Suprapubic skin (tissue), 4 donors: ENCODE measurements at places on chromosomes 1 and 21. TPM values are rescaled to one million over a fixed set of nuclear protein-coding genes. Genes with fewer than 3 reads are reported as not detected.

DNA sequence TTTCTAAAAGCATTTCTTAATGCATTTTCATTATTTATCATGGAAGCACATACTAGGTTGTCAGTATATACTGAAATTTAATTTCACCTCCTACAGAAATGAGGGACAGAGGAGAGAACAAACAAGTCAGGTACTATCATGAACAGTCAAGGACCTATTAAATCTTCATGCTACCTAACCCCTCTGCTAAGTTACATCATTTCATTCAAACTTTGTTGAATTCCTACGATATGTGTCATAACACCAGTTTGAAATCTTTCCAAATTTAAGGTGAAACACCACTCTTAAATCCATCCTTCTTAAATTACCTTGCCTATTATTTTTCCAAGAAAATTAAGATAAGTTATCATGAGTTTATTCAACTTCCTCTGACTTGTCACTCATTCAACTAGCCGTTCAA, 78.9 kb downstream of the DENND1B start:
- DNase-seq, result no peak

GRCh38 chr1:170520601-170521000, 11.4 kb upstream of the GORAB start:
- no peak for DNase-seq

DNA sequence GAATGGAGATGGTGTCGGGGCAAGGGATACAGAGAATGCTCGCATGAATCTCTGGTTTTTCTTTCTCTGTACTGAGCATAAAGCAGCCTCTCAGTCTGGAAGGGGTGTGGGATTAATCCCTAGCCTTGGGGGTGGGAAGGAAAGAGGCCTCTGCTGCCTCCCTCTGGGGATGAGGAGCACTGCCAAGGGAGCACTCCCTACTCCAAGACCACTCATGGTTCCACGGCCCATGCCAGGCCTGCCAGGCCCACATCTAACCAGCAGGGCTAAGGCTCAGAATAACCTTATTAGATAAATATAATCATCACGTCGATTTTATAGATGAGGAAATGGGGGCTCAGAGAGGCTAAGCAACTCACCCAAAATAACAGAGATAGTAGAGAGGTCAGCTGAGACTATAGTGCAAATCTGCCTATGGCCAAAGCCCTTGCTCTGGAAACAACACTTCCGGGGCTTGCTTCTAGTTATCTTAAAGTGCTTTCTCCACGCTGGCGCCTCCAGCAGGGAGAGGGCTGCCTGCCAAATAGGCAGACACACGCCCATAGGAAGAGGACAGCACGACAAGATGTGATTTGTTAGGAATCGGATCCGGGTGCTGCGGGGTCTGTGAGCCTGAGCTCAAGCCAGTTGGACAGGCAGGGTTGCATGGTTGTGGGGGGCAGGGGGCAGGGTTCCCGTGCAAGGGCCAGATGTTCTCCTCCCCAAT, 522 bp downstream of the TEX35 start:
- DNase-seq, result no peak

DNA sequence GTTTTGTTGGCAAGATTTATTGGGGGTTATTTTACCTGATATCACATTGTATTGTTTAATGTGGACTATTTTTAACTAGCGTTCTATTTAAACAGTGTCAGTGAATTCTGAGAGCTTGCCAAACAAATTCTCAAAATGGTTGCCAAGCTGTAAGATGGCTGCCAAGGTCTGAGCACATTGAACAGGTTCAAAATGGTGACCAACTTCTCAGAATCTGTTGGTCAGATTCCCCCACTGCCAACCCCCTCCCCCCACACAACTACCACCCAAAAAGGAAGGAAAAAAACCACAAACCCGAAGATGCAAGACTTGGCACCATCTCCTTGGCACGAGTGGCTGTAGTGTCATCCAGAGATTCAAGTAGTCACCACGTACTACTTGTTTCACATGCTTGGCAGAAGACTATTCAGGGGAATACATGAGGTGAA, 159.1 kb downstream of the NFIA start:
- DNase-seq, result peak; percentile 84

DNA sequence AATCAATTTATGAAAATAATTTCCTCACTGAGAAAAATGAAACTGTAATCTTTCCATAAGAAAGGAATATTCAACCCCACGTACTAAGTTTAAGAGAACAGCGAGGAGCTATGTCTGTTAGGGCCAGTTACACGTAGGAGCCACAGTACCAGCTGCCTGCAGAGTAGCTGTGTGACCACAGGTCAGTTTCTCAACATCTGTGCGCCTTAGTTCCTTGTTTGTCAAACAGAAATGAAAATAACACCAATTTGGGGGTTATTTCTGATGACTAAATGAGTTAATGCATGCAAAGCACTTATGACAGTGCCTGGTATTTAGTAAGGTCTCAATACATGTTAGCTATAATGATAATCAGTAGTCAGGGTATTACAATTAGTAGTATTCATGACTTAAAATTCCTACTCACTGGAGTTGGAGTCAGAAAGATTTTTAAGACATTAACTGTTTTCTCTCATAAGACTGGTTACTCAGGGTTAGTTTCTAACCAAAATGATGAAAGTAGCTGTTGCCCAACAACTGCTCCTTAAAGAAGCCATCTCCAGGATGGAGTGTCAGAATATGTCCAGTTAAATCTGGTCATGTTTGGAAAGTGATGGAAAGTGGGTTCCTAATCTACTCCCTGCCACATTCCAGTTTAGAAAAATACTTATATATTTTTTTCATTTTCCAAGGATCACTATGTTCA, 85.8 kb upstream of the ZNF648 start:
- DNase-seq, result no peak

GRCh38 chr1:171646249-171646560, 6.3 kb downstream of the MYOC start:
- no peak for DNase-seq

GRCh38 chr1:154619181-154619948, 11.4 kb upstream of the ADAR start:
- DNase-seq, result no peak

DNA sequence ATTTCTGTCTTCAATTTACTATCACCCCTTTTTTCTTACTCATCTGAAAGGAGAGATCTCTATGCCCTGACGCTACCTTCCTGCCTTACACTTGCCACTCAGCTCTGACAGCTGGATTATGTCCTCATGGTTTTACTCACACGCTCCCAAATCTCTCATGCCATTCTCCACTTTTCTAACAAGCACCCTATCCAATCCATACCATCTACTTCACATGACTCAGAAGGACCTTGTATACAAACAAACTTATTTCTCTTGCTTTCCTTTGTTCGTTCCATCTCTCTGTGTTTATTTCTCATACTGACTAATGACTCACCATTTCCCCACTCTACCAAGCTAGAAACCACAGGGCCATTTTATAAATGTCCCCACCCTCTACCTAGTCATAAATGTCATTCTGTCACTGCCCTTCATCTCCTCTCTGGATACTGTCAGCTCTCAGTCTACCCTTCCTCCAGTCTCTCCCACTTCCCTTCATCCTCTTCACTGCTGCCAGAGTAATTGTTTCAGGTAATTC, 87.3 kb downstream of the USP24 start:
- no peak for DNase-seq

- no peak for DNase-seq
Observed at GRCh38 chr1:156638189-156638985, 3.5 kb upstream of the BCAN start.

DNA sequence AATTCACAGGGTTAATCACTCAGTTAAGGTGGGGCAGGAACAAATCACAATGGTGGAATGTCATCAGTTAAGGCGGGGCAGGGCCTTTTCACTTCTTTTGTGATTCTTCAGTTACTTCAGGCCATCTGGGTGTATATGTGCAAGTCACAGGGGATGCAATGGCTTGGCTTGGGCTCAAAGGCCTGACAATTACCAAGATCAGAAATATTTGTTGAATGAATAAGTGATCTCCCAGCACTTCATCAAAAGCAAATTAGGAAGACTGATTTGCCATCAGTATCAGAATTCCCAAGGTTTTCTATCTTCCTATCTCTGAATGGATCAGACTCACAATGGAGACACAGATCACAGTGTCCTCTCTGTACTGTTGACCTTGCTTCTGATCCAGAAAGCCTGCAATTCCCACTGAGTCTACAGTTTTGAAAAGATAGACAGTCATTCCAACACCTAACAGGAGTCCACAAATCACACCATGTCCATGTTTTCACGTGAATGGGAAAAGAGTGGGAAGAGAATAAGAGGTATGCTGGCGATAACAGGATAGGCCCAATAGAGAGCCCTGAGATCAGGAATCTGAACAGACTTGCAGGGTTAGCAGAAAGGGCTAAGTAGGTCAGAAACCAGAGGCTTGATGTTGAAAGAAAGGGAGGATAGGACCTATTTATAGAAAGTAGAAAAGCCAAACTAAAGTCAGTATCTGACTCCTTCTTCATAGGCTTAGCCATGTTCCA, 75.3 kb downstream of the KCNK1 start:
- no peak for DNase-seq

DNA sequence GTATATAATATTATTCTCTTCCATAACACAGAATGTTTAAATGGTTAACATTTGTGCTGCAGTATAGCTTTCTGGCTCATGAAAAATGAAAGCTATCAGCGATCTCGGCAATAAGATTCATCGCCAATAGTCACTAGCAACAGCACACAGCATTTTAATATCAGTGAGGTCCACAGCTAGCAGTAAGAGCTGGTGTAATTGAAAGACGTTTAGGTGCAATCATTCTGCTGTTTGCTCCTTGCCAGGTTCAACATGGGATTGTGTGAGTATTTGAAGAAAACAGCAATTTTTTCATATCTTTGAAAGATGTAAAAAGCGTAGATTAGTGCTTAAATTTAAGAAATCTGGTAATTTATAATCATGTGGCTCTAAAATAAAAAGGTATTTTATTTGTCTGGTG, 20.1 kb downstream of the PRKACB start:
- no peak for DNase-seq

GRCh38 chr1:212987702-212988322, 27.9 kb downstream of the ANGEL2 start:
- no peak for DNase-seq

DNA sequence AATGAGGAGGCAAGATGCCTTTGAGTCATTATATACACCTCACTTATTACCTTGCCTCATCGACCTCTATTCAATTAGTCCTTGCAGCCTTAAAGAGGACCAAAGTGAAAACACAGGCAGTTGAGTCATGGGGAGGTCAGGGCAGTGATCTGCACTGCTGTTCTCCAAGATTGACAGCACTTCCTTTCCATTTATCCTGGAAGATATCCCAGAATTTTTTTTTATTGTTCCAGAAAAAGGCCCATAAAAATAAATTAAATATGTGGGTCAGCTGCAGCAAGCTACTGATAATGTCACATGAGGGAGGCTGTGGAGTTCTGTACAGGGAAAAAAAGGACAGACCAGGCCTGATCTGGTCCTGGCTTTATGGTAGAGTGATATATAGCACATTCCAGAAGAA, 33.2 kb upstream of the CDC42BPA start:
- no peak for DNase-seq

- DNase-seq, result no peak
Observed at GRCh38 chr1:53038566-53038965, 23.4 kb upstream of the PODN start.

DNA sequence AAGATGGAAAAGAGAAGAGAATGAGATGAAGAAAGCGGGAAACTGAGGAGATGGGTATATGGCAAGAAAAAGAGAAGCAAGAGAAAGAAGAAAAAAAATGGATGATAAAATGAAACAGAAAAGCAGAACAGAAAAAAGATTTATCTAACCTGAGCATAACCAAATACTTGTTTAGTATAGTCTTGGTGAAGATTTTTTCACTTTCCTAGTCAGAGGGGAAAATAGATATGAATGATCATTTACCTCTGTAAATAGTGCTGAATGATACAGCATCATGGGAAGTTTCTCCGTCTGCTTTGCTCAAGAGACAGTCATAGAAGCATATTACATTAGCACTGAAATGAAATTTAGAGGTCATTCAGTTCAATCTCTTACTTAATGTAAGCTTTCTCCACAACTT, 36.1 kb upstream of the PLPPR4 start:
- no peak for DNase-seq

- peak; percentile 80 for DNase-seq
Observed at GRCh38 chr1:9822897-9823692, 670 bp downstream of the CLSTN1 start.

DNA sequence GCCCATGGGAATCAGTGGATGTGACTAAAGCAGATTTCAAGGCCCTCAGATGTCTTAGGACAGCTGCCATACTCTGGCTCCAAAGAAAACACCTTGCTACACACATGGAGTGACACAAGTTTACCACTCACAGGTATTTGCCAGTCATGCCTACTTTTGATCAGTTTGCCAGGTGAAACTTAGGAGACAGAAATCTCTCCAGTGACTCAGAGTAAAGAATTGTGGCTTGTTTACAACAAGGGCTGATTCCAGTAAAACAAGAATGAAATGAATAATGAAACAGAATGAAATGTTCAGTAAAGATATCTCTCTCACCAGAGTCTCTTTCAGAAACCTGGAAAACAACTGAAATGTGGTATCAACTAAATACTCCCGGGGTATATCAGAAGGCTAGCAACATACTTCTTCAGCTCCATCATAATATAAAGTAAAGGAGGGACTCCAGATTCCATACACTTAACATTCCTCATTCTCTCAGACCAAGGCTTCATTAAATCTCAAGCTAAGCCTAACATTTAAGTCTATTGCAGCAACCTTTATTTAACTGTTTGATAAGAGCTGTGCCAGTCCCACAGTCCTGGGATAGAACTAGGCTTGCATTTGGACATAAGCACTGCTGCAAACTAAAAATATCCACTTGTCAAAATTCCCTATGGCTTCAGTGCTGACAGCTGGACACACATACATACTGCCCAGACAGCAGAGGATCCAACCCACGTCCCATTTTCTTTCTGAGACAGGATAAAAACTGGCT, 143.3 kb downstream of the SIPA1L2 start:
- no peak for DNase-seq

- peak; percentile 66 for DNase-seq
Observed at GRCh38 chr21:45264912-45265515, 22.7 kb downstream of the POFUT2 start.

GRCh38 chr1:167095368-167095767, 1.5 kb downstream of the STYXL2 start:
- DNase-seq, result no peak

NBPF6 gene
- total RNA-seq, result not detected

KLF17 gene
- total RNA-seq, result not detected

OVAAL gene
- not detected for total RNA-seq

TMPRSS15 gene
- not detected for total RNA-seq

AIM2 gene
- total RNA-seq, result not detected

TFAP2E gene
- 5.0 TPM for total RNA-seq

SFN gene
- 676 TPM for total RNA-seq

FASLG gene
- not detected for total RNA-seq

CD5L gene
- total RNA-seq, result not detected

SLC6A9 gene
- 74.6 TPM for total RNA-seq

PSMB4 gene
- 222 TPM for total RNA-seq

FAM3B gene
- not detected for total RNA-seq

SERTAD4 gene
- total RNA-seq, result 8.5 TPM
